ENCODE measurements at places on chromosomes 12 and 14.

- DNase-seq: no peak
Measured at GRCh38 chr12:27667540-27667939, 28.7 kb upstream of the REP15 start.

DNA sequence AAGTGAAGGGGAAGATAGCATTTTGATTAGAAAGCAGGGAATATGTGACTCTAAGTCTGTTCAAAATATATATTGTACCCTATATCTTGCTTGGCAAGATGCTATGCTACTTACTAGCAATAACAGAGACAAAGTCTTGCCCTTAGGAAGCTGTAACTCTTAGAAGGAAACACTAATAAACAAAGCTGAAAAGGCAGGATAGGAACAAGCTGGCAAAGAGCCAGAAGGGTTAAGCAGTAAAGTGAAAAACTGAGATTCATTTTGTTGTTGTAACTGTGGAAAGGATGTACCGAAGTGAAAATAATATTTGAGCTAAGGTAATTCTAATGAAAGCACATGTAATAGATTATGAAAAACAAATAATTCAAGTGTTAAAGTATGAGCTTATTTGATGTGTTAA, 527.1 kb upstream of the FLRT2 start:
- no peak for DNase-seq

- no peak for DNase-seq
Measured at GRCh38 chr14:33534104-33534503, 416.8 kb downstream of the EGLN3 start.

DNA sequence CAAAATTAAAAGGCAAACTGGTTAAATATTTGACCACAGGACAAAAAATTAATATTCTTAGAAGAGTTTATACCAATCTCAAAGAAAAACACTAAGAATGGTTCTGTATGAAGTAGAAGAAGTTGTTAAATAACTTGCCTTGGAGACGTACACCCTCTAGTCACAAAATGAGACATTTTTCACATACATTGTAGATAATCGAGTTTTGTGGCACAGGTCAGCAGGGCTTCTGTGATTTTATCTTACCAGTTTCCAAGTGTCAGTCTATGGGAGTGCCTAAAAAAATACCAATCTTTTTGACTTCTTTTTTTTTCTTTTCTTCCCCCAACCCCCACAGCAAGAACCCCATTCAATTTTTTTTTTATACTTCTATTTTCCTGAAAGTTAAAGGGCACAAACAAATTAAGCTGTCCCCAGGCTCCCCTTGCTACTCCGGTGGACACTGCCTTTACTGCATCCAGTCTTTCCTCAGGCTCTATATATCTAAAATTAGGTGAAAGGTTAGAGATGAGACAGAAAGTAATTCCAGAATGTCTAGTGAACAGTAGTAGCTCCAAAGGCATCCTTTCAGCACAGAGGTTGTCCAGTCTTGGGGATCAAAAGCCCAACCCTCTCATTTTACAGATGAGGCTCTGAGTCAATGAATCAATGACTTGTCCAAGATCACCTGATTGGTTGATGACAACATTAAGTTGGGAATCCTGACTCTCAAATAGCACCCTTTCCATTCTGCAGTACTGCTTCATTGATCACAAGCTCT, 6.2 kb downstream of the LIMA1 start:
- DNase-seq: no peak

GRCh38 chr14:56131865-56132833, 13.9 kb downstream of the PELI2 start:
- no peak for DNase-seq

DNA sequence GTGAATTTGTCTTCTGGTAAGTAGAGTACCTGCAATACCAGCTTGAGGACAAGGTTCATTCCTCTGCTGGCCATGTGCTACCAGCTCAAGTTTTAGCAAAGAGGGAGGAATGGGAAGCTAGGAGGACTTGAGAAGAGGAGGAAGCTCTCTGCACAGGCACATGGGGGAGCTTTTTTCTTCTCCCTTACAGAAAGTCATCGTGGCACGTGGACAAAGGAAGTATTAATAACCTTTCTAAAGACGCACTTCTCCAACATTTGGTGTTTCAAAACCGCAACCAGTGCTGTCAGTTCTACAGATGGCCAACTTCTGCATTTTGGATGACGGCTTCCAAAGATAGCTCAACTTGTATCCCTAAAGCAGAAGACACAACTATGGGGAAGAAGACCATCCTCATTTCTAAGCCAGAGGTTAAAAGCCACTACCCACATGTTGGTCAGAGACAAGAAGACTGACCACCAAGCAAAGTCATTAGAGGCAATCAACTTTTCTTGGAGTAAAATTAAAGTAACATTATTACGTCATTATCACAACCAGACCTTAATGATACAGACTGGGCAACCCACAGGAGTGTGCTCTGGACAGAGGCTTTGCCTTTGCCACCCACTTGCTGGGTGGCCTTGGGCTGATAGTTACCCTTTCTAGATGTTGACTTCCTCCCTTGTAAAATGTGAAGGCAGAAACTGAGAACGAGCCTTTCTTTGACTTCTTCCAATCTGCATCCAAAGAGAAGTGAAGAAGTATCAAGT, 12.3 kb upstream of the TMED10 start:
- DNase-seq: no peak

- DNase-seq: no peak
Measured at GRCh38 chr12:131422744-131423143, 288.1 kb upstream of the SFSWAP start.

DNA sequence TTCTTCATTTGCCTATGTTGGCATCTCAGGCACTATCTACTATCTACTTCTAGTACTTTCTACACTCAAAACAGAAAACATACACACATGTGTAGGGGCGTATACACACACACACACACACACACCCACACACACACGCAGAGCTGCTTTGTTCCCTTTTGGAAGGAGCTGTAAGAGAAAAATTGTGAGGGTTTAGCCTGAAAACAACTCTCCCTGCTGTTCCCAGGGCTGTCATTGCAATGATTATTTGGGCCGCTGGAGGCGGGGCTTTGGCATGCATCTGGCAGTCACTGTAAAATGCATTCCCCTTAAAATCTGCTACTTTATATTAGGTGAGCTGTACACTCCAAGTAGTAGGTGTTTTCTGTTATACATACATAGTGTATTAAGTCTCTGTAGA, 29.1 kb upstream of the SLC38A2 start:
- DNase-seq: no peak

GRCh38 chr12:75876832-75877762, 154.5 kb downstream of the PHLDA1 start:
- DNase-seq: no peak

DNA sequence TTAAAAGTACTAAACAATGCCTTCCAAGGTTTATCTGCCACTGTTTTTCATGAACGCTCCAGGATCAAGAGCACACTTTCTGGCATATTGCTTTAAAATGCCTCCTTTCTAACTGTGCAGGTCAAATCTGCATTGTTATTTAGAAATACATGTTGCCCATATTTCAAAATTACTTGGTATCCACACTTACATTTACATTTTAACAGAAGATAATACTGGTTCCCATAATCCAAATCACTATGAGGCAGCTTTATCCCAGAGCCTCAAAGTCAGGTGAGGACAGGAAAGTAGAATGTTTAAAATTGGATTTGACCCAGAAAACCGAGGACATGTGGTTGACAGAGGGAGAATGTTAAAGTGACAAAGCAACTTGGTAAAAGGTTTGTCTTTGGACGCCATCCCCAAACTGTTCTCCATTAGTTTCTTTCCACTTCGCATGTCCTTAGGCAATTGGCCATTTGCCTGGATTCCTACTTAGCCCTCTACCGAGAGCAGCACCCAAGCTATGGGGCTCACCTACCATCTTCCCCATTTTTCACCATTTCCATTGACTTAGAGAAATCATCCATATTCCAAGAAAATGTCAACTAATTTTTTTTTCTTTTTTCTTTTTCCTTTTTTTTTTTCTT, 353.0 kb downstream of the PAWR start:
- DNase-seq: no peak

GRCh38 chr14:104680806-104681688, 8.4 kb upstream of the INF2 start:
- no peak for DNase-seq

DNA sequence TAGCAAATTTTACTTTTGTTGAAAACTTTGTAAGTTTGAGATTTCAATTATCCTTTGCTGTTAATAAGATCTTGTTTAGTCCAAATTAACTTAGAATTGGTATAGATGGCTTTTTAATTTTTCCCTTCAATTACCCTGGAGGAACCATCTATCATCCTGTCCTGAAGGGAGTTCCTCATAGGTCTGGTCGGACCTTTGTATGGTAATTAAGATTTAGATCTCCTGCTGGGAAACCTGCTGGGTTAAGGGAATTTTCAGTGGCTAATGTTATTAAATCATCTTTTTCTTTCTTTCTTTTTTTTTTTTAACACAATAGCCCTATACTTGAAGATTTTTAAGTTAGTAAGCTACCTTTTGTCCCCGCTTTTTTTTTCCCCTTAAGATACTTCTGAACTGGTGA, 63.0 kb upstream of the PRMT8 start:
- DNase-seq: no peak

- no peak for DNase-seq
Measured at GRCh38 chr12:48005750-48006021, 1.4 kb upstream of the COL2A1 start.

DNA sequence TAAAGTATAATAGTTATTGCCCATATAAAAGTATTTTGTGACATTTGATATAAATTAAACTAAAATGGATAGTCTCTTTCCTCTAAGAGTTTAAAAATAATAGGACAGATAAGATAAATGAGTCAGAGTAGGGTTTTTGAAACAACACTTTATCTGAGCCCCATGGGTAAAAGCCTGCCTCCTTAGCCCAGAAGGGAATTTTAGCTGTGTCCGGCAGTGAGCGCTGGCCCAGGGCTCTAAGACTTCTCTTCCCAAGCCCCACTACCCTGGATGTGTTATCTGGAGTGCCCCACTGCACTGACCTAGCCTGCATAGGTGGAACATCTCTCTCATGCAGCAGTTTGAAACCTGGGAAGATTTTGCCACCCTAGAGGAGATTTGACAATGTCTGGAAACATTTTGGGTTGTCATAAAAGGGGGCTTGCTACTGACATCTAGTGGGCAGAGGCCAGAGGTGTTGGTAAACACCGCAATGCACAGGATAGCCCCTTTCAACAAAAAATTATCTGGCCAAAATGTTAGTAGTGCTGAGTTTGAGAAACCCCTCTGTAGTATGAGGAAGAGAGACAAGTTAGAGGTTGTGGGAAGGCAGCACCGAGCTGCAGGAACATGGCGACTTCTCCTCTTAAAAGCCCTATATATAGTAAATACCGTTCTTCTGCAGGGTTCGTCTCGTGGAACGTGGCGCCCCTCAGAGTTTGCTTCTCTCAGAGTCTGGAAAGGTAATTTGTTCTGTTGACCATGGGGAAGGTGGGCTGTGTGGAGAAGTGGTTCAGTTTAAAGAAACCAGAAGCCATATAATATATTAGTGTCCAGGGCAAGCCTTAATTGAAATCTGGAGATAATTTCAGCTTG, 29.3 kb upstream of the ATF1 start:
- DNase-seq: no peak

- DNase-seq: no peak
Measured at GRCh38 chr14:105891631-105892452, 365.5 kb downstream of the TMEM121 start.

- DNase-seq: no peak
Measured at GRCh38 chr14:31936115-31936514, 141.0 kb upstream of the ARHGAP5 start.

DNA sequence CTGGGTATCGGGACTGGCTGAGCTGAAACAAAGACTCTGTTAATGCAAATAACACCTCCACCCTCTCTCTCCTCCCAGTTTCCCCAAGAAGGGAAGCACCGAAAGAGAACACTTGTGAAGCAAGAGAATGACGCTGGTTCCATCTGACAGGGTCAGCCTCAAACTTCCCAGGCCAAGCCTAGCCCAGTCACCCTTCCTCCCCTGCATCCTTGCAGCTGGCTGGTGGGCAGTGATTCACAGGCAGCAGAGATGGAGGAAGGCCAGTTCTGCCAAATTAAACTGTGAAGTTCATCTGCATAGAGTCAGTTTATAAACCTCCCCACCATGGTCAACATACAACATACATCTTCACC, 2.8 kb downstream of the LRRC74A start:
- DNase-seq: no peak

DNA sequence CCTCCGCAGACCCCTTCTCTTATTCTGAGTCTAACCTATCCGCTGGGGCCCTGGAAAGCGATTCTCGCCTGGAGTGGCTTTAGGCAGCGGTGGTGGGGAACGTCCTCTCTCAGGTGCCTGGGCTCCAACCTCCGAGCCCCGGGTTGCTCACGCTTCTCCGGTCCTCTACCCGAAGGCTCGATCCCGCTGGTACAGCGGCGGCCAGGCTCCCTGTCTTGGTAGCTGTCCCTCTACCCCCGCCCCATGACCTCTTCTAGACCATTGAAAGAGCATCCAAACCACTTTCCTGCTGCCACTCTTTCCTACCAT, 505 bp upstream of the HEBP1 start:
- DNase-seq: no peak

- DNase-seq: no peak
Measured at GRCh38 chr14:68518166-68518565, 274.7 kb downstream of the ZFP36L1 start.

GRCh38 chr12:50453872-50454271, 50.9 kb upstream of the DIP2B start:
- no peak for DNase-seq

DNA sequence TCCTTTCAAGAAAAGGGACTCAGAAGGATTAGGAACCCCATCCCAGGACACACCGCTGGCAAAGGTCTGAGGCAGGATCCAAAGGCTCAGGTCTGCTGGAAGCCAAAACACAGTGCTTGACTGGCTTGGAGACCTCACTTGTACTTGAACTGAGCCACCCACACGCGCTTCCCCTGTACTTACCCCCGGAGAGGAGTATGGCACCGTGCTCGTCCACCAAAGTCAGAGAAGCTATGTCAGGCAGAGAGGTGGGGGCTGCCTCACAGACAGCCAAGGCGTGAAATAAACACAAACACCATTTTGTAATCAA, 11.1 kb upstream of the SELPLG start:
- DNase-seq: no peak

GRCh38 chr12:32507942-32508320, 108.6 kb downstream of the FGD4 start:
- DNase-seq: no peak
